ENCODE measurements at places on chromosomes 1 and 21.

GRCh38 chr1:227369102-227369760 lies 50.9 kb upstream of the CDC42BPA start:
- no peak for DNase-seq

- no peak for DNase-seq
Measured at GRCh38 chr1:210490781-210491180, 162.1 kb downstream of the HHAT start.

GRCh38 chr1:85550784-85551516 lies 29.6 kb upstream of the CCN1 start:
- no peak for DNase-seq

GRCh38 chr1:48772211-48772610 lies 4.5 kb downstream of the BEND5 start:
- DNase-seq = no peak

Measured in stimulated activated CD8-positive, alpha-beta memory T cell treated with anti-CD3 and anti-CD28 coated beads, Interleukin-7, amount 100 ng/mL, for 4 hours (primary cell).